Cortex of kidney (tissue), 1 donor: ENCODE measurements at places on chromosomes 7 and 10.

- no peak for DNase-seq
Measured at GRCh38 chr7:44808914-44809393, 12.5 kb downstream of the PPIA start.

DNA sequence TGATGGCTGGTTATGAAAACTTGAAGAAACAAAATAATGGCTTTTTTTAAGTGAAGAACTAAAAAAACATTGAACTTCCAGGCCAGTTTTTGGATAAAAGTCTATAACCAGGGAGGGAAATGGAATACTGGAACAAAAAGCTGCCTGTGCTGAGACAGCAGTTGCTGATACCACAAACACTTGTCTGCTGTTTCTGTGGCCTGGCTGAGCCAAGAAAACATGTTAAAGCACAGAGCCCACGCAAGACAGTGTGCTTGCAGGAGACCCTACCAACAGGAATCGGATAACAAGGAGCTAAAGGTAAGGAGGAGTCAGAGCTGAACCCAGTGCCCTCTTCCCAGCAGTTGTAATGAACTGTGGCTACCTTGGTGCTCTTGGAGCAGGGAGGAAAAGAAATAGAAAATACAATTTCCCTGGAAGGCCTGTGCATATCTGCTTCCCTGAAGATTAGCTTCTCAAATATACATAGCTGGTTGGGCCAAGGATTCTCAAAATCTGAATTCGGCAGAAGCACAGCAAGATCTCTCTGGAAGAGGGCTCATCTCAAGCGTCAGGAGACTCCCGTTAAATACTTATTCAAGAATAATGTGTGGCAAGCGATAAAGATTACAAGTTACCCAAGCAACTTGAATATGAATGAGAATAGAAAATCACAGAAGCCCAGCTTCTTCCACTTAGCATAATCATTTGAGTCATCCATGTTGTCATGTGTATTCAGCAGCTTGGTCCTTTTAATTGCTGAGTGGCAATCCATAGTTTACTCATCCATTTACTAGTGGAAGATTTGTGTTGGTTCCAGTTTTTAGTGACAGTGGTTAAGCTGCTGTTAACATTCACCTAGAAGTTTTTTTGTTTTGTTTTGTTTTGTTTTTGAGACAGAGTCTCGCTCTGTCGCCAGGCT lies 87.6 kb downstream of the NOD1 start:
- DNase-seq = no peak

DNA sequence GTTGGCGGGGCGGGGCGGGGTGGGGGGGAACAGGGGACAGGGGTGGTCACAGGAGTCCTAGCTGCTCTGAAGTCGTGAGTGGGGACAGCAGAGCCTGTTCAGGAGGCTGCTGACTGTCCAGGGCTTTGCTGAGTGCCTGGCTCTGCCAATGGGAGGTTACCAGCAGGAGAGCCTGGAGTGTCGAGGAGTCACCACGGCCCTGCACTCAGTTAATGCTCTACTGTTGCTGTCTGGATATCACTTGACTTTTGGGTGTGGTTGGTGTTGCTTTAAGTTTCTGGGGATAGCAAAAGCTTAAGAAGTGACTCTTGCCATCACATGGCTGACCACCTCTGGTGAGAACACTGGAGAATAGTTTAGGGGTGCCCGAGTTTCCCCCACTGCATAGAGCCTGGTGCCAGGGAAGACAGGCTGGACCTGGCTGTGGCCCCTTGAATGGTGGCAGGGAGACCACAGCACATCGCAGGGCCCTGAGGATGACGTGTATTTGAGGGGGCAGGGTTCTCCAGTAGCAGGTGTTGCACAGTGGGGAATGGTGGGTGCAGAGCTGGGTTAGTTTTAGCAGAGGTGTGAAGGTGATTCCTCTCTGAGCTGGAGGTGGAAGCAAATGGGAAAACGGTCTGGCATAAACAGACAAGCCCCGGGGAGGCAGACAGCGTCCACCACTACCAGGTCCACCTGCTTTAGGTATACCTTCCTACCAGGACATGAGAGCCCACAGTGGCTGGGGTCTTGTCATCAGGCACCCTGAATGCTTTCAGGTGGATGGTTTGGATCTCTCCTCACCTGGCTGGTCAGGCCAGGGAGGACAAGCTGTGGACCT lies 54.2 kb upstream of the CAMK2B start:
- no peak for DNase-seq

- DNase-seq = no peak
Measured at GRCh38 chr7:37690206-37690605, 6.6 kb downstream of the GPR141 start.

GRCh38 chr10:121754666-121755065 lies 156.4 kb upstream of the FGFR2 start:
- no peak for DNase-seq

- no peak for DNase-seq
Measured at GRCh38 chr7:71618278-71618677, 486.3 kb downstream of the GALNT17 start.

GRCh38 chr7:98387131-98387530 lies 13.8 kb downstream of the BAIAP2L1 start:
- no peak for DNase-seq

DNA sequence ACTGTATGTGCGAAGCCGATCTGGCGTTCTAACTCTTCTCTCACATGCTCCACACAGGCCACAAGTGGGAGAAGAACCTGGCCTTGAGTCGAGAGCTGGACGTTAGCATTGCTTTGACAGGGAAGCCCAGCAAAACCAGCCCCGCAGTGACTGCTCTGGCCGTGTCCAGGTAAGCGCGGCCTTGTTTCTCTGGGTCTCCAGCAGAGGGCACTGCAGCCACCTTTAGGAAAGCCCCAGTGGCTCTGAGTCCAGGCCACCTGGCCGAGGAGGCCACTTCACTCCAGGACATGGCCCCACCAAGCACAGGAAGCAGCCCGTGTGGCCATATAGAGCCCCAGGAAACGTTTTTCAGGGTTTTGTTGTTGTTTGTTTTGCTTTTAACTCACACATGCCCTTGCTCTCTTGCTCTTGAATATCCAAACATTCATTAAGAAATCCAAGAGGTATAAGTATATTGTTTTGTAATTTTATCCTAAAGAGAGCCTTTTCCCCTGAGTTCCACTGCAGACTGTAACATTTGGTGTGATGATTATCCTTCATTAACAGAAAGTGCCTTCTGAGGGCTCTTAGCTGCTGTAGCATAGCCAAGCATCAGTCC lies 41.8 kb upstream of the LRRC18 start:
- DNase-seq = no peak

GRCh38 chr7:49398236-49398635 lies 375.2 kb upstream of the VWC2 start:
- DNase-seq = no peak

DNA sequence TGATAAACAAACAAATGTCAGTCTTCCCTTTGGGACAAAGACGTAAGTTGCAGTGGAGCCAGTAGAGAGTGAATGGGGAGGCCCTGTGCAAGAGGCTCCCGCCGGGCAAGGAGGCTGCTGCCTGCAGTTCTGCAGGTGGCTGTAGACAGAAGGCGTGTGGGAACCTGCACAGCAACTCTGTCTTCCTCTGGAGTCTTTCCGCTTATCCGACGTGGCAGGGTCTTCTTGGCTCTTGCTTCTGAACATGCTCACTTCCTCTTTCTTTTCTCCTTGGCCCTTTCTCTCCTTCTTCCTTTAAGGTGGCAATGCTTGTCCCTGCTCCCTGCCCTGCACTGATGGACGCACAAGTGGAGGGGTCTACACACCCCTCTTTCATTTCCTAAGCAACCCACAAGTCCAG lies 122.5 kb downstream of the HIPK2 start:
- DNase-seq = no peak

DNA sequence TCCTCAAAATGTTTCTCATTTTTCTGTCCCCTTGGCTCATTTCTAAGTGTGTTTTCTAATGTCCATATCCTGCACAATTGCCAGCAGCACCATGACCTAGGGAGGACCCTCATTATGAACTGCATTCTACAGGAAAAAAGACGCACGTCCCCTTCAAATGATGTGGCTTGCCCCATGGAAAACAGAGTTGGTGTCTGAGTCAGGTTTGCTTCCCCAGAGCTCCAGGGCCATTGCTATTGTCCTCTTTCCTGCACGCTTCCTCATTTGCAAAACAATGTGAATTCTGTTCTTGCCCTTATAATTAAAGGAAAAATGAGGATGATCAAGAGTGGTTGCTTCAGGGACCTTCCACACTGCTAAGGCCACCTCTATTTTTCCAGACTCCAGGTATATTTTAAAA lies 14.7 kb upstream of the ASB4 start:
- no peak for DNase-seq

DNA sequence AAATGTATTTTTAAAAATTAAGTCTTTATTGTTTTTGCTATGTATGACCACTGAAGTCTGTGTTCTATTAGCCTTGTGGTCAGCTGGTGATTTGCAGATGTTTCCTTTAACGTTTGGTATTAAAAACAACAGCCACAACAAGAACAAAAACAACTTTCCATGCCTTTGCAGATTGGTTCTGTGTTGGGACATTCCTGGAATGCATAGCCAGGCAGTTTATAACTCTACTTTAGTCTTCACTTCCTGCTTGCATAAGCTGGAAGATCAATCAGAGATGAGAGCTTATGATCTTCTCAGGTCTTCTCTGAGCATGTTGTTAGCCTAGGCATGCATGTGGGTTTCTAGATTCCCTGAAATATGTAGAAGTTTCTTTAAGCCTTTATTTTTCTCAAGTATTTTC lies 58.9 kb upstream of the SEMA3C start:
- no peak for DNase-seq

DNA sequence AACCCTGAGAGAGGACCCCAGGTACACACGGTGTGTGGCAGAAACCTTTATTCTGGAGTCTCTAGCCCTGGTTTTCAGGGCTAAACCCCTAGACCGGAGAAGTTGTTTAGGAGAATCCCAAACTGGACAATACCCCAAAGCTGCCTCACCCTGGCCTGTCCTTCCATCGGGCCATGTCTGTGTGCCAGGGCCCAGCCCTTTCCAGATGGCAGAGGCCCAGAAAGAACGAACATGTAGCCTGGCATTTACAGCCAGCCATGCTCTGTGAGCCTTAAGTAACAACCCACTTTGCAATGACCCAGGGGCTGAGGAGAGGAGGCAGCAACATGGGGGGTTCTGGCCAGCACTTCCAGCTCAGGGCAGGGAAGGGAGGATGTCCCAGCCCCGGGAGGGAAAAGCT lies 142.1 kb downstream of the NEURL1 start:
- DNase-seq = no peak

GRCh38 chr10:47099474-47099873 lies 188.2 kb downstream of the PTPN20 start:
- DNase-seq = no peak

GRCh38 chr7:92547579-92547978 lies 19.0 kb downstream of the RBM48 start:
- DNase-seq = no peak

- no peak for DNase-seq
Measured at GRCh38 chr10:102585026-102585425, 59.3 kb upstream of the TRIM8 start.

GRCh38 chr7:29518616-29519015 lies 45.0 kb upstream of the PRR15 start:
- no peak for DNase-seq

GRCh38 chr7:25877802-25878789 lies 273.9 kb upstream of the NFE2L3 start:
- DNase-seq = no peak

DNA sequence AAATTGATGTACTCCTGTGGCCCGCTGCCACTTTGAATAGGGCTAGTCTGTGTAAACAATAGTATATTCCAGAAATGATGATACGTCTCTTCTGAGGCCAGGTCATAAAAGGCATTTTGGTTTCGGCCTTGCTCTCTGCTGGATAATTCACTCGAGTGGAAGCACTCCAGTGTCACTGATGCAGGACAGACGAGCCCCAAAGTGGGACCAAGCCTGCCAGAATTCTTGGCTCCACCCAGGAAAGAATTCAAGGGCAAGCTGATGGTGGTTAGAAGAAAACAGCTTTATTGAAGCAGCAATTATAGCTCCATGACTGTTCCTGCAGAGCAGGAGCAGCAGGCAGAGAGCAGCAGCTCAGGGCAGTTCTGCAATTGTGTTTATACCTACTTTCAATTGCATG lies 717.6 kb downstream of the GRM8 start:
- no peak for DNase-seq

DNA sequence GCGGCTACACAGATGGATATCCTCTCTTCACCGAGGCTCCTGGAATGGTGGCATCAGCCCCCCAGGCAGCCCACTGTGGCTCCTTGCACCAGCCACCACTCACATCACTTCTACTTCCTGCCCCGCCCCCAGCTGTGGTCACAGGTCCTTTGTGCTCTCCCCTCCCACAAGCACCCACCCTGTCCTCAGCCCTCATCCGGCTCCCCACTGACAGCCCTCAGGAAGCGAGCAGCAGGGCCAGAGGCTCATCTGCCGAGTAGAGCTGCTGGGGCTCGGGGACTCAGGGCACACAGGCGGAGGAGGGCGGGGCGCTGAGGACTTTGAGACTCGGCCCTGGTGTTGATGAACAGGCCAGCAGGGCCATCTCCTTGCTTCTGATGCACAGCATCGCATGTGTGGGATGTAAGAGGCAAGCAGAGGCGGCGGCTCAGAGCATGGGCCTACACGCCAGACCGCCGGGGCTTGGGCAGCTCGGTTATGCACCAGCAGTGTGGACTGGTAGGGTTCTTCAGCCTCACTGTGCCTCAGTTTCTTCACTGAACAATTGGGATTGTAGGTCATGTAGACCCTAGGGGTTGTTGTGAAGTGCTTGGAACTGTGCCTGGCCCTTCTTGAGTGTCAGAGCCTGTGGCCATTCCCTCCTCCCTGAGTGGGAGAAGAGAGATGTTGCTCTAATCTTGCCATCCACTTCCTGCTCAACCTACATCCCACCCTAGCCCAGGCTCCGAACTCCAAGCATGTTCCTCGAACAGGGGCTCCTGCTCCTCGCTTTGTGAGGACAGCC lies at the start of gene PRF1:
TSS of gene PRF1 (minus strand) at position 77 of the 784 bp plus-strand sequence. CDS start 1,839 bp downstream, outside the sequence.
- no peak for DNase-seq

- DNase-seq = no peak
Measured at GRCh38 chr7:40298421-40298820, 163.6 kb downstream of the SUGCT start.

GRCh38 chr10:61047788-61048560 lies 104.0 kb upstream of the RHOBTB1 start:
- no peak for DNase-seq

DNA sequence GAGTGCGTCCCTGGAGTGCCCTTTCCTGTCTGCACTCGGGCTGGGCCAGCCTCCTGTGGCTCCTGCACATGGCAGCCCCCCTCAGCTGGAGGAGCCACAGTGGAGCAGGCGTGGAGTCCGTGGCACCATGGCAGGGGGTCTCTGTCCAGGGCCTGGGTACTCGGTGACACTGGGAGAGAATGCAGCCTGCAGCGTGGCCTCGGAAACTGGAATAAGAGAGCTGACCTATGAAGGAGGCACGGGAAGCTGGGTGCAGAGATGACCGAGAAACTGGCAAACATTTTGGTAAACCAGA lies 25.8 kb upstream of the WDFY4 start:
- no peak for DNase-seq

DNA sequence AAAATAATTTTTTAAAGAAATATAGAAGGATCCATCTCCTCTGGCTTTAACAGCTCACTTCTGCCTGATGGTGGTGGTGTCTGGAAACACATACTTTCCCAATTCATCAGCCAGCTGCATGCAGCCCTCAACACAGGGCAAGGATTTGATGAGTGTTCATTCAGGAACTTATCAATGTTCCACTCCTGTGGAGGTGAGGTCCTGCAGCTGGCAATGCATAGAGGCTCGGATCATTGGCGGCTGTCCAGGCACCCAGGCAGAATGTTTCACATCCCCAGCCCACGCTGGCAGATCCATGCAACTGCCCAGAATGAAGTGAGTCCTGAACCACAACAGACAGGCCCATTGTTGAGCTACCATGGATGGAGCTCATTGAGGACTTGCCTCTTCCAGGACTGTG lies 55.2 kb upstream of the KCNMA1 start:
- DNase-seq = no peak

GRCh38 chr7:80136261-80137055 lies 1.8 kb downstream of the GNAI1 start:
- DNase-seq = no peak

- DNase-seq = no peak
Measured at GRCh38 chr10:95260909-95261552, 29.8 kb downstream of the PDLIM1 start.
